ENCODE measurements at places on chromosomes 5 and 9. TPM values are rescaled to one million over a fixed set of nuclear protein-coding genes. Genes with fewer than 3 reads are reported as not detected.

DNA sequence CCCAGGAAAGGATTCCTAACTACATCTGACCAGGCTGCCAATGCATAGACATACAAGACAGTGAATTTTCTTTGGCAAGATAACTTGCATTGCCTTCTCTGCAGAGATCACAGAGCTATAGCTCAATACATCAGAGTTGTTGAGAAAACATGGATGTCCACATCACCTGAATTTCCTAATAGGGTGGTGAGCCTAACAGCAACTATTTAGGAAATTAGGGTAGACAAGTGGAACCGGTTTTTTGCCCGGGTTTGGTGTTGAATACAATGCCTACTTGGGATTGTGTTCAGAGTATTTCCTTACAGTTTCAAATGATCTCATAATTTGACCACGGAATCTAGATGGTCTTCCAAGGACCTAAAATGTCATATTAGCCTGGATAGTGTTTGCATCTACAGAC, 262.7 kb downstream of the KIF4B start:
- no peak for DNase-seq

IFNB1 gene
- not detected for total RNA-seq

DNA sequence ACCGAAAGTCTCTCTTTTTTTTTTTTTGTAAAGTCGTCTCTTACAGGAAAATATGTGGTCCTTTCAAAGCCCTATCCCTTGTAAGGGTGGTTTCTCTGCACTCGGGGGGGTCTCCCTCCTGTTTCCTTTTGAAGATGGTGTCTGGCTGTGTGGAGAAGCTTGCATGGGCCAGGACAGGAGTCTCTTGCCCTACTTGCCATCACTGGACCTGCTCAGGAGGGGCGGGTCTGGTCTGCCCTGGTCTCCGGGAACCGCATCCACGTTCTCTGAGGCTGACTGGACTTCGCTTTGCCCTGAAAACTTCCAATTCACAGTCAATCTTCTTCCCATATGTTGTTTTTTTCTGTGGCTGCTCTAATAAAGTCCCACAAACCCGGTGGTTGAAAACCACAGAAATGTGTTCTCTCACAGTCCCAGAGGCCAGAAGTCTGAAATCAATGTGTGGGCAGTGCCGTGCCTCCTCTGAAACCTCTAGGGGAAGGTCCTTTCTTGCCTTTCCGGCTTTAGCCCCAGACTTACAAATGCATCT, 92.9 kb upstream of the IER5L start:
- no peak for DNase-seq

DNA sequence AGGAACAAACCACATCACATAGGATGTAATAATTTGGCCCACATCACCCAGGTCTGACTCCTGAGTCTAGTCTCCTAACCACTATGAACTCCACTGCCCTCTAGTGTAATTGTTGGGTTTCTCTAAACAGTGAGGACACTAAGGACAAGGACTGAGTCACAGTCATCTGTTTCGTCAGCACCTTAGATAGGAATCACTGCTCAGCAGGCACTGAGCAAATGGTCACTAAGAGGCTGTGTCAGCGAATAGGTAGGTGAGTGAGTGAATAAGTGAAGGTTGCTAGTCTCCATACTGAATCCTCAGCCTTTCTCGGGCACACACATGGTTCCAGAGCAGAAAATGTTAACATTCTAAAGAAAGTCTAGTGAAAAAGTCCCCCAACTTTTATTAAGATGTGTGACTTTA, 278.6 kb downstream of the SPOCK1 start:
- DNase-seq = no peak

Measured in naive thymus-derived CD4-positive, alpha-beta T cell (primary cell).